ENCODE measurements at places on chromosomes 16 and 17.
A peak's percentile ranks its signal among the peaks of the same experiment; 100 is the strongest.

GRCh38 chr16:67805718-67806427 is 487 bp downstream of the RANBP10 start:
- no peak for DNase-seq

- no peak for DNase-seq
Measured at GRCh38 chr17:72590882-72591281, 470.1 kb downstream of the SOX9 start.

DNA sequence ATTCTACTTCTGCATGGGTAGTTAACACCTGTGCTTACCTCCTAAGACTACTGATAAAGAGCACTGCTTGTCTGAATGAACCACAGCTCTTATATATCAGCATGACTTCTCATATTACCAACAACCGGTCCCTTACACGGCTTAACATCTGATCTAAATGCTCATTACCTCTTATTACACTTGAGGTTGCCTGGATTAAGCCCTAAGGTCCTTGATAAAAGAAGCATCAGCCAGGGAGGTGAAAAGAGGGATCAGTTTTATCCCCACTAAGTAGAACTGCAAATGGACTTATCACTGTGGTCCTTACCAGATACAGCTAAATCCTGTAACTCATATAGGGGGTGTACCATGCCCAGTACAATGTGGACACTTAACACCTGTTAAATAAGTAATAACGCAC is 8.2 kb upstream of the RSKR start:
- no peak for DNase-seq

DNA sequence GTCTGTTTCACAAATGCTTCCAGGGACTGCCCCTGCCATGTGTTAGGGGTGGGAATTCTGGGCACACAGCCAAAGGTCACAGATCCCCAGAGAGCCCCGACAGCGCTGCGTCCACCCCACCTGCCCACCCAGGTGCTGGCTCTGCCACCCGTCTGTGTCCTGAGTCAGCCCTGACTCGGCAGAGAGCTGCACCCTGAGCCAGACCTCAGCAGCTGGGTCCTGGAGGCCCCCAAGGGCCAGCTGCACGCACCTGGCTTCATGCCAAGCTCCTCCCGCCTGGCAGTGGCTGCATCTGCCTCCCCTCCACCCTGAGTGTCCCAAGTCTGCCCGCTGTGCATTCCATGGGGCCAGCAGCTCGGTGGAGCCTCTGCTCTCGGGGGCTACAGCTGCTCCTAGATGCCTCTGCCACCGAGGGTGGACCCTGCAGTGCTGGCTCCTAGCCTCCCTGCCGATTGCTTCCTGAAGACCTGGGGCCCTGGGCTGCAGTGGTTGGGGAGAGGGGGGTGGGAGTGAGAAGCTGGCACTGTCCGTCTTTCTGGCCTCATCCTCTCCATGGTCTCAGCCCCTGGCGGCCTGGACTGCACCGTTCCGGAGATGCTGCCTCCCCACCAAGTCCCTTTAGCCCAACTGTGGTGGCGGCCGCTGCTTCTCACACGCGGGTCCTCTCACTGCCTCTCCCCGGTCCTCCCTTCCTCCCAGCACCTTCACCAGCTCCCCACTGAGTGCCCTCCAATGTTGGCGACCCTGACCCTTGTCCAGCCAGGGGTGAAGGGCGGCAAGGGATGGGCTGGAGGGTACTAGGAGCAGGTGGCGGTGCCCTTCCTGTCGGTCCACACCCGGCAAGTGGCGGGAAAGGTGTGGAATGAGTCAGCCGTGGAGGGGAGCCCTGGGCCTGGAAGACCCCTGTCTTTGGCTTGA is 3.0 kb downstream of the SECTM1 start:
- no peak for DNase-seq

DNA sequence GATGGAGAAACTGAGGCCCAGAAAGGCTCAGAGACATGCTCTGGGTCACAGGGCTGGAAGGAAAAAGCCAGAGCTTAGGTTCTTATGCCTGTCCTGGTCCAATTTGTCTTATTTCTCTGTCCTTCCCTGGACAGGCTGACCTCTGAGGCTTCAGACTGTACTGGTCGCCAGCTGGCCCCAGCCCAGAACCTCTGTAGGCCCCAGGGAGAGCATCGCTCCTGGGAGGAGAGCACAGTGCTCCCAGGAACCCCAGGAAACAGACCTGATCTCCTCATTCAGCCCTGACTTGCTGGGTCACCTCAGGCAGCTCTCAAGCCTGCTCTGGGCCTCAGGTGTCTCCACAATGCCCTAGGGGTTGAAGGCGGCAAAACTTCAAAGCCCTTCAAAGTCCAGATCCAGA is 4.9 kb downstream of the DRC7 start:
- no peak for DNase-seq

DNA sequence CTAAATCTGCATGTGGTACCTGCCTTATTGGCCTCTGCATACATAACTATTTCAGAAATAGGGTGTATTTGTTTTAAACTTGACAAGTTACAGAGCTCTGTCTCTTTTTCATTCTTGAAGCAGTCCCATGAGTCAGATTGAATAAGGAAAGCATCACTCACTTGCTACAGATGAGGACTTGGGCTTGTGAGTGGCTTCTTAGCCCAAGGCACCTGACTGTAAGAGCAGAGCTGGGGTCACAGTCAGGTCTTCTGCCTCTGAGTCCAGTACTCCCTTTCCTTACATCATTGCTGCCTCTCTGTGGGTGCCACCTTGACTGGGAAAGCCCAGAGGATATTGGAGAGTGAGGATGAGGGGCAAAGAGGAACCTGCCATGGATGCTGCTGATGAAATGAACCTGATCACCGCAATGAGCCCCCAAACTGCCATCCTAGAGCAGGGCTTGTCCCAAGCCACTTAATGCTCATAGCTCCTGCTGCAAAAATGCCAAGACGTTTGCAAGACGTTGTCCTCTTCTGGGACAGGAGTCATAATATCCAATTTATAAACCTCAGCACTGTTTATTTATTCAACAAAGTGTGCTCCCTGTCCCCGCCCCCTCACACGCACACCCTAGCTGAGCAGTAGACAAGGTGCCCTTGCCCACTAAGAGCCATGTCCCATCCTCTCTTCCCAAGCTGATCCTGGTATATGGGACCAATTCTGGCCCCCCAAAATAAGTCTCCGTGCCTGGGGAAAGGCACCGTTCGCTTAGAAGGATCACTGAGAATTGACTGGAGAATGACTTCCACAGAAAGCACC is 74.1 kb downstream of the CCDC182 start:
- no peak for DNase-seq

- DNase-seq = no peak
Measured at GRCh38 chr16:27123795-27124409, 57.2 kb downstream of the C16orf82 start.

- no peak for DNase-seq
Measured at GRCh38 chr17:74922172-74922571, 883 bp downstream of the USH1G start.

GRCh38 chr17:50620858-50621257 is 13.8 kb upstream of the ABCC3 start:
- DNase-seq = no peak

DNA sequence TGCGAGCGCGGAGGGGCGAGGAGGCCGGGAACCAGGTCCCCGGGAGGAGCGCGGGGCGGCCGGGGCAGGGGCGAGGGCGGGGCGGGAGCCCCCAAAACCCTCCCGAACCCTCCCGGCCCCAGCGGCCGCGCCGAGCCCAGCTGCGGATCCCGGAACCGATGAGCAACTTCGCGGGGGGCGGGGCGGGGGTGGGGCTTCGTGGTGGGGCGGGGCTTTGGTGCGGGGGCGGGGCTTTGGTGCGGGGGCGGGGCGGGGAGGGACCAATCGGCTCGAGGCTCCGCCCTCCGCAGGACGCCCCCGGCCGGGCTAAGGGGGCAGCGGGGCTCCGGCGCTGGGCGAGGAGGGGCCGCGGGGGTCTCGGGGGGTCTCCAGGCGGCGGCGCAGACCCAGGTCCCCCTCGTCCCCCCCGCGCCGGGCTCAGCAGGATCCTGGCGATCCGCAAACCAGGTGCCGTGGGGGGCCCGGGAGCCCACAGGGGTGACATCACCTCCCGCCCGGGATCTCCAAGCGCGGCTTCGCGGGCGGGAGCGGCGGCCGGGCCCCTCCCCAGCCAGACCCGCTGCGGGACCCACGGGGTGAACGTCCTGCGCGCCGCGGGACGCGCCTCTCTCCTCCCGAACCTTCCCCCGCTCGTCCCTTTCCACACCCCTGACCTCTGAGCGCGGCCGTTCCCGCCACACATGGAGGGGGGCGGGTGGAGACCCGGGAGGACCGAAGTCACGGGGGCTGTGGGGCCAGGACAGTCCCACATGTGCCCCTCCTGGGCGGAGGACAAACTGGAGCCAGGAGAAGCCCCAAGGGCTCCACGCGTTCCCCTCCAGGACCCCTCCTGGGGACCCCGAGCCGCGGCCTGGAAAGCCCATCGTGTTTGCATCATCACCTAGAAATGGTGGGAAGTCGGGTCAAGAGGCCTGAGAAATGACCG is at the start of gene ABR:
TSS of gene ABR (minus strand) at position 164 of the 925 bp plus-strand sequence. CDS start 254 bp downstream, outside the sequence.
- peak; percentile 40 for DNase-seq

- no peak for DNase-seq
Measured at GRCh38 chr16:87844120-87844733, 25.1 kb downstream of the SLC7A5 start.

DNA sequence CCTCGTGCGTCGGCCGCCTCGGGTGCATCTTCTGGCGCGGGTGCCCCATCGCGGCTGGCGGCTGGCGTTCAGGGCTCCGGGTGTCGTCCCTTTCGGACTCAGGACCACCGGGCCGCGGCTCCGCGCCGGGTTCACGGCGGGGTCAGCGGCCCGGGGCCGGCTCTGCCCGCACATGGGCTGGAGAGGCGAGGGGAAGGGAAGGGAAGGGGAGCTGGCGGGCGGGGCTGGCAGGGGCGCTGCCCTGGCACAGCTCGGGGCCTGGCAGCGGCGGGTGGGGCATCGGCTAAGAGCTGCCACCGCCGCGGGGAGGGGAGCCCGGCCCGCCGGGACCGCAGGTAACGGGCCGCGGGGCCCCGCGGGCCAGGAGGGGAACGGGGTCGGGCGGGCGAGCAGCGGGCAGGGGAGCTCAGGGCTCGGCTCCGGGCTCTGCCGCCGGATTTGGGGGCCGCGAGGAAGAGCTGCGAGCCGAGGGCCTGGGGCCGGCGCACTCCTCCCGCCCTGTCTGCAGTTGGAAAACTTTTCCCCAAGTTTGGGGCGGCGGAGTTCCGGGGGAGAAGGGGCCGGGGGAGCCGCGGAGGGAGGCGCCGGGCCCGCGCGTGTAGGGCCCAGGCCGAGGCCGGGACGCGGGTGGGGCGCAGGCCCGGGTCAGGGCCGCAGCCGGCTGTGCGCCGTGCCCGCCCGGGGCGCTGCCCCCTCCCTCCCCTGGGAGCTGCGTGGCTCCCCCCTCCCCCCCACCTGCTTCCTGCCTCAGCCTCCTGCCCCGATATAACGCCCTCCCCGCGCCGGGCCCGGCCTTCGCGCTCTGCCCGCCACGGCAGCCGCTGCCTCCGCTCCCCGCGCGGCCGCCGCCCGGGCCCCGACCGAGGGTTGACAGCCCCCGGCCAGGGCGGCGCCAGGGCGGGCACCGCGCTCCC is 646 bp downstream of the HIC1 start:
- no peak for DNase-seq

- DNase-seq = no peak
Measured at GRCh38 chr16:88932929-88933328, 44.1 kb downstream of the CBFA2T3 start.

DNA sequence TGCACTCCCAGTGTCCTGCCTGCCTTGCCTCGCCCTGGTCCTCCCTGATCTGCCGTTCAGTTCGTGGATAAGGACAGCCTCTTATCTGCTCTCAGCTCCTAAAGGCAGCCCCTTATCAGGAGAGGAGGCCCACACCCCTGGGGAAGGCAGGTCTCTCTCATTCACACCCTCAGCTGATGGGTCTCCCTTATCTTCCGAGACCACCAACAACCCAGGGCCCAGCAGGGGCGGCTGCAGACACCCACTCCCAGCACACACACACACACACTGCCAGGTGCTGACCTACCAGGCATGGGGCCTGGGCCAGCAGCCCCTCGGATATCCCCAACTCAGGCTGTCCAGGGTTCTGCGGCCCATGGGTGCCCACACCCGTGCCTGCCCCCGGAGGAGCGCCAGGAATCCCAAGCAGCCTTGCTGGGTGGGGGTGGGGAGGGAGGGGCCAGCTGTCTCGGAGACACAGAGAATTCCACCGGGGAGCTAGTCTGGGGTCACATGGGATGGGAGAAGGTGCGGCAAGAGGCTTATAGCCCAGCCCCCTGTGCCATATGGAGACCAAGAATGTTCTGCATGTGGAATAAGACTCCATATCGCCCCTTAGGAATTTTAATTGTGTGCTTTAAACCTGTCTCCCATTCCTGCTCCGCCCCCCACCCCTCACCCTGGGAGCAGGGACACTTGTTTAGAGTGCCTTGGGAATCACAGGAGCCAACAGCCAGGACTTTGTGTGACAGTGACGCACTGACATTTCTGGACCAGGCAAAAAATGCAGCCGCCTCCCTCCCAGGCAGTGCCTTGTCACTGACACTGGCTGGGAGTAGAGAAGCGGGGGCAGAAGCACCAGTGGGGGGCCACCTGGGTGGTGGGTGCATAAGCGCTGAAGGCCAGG is 41.9 kb upstream of the EMP2 start:
- no peak for DNase-seq

GRCh38 chr17:46910179-46910927 is 12.6 kb upstream of the GOSR2 start:
- no peak for DNase-seq

DNA sequence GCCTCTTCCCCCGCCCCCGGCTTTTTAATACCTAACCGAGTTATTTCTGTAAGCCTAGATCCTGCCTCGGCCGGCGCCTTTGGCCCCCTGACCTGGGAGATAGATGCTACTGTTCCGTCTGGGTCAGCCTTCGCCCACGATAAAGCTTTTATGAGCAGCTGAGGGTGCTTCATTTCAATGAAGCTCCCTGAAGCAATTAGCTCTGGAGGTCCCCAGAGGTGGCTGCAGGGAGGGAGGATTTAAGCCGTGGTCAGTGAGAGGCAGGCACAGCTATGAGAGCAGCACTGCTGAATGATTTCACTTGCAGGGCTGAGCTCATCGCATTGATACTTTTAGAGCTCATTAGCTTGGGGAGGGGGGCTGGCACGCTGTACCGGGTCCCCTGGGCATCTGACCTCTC is 89.4 kb downstream of the RPA1 start:
- no peak for DNase-seq

GRCh38 chr16:54509456-54509855 is 222.9 kb upstream of the IRX3 start:
- no peak for DNase-seq

GRCh38 chr17:4440690-4441686 is 7.2 kb downstream of the SPNS3 start:
- DNase-seq = no peak

Measured in CD4-positive, alpha-beta T cell treated with Interleukin-4 for 4 hours (primary cell).